ENCODE measurements at places on chromosomes 12 and 14.
A peak's percentile ranks its signal among the peaks of the same experiment; 100 is the strongest.

- DNase-seq = no peak
Measured at GRCh38 chr12:89344043-89344861, 8.0 kb downstream of the DUSP6 start.

GRCh38 chr12:64268409-64268808 is 46.3 kb upstream of the KICS2 start:
- DNase-seq = no peak

DNA sequence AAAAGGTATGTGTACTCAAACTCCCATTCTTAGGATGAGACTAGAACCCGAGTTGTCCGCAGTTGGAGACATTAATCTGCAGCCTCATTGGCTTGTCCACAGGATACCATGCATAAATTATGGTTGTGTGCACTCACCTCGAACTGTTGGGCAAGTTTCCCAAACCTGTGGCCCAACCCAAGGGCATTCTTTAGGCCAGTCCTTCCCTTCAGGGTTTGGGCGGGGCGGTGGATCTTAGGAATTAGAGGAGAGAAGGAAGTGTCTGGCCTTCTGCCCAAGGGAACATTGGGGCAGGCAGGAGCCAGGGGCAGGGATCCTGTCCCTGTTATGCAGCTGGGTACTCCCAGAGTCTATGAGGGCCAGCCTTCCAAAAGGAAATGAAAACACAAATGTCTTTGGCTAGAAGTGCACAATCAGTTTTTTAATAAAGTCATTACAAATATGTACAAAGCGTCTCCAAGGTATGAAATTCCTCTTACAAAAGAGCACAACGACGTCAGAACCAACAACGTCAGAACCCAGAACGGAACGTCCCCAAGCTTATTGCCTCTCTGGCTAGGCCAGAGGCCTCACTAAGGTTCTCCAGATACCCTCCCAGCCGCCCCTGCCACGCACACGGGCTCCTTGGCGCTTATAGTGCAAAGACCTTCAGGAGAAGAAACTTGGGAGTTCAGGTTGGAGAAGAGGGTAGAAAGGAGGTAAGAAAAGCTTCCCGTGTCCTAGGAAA is 25.3 kb downstream of the HRK start:
- DNase-seq = no peak

DNA sequence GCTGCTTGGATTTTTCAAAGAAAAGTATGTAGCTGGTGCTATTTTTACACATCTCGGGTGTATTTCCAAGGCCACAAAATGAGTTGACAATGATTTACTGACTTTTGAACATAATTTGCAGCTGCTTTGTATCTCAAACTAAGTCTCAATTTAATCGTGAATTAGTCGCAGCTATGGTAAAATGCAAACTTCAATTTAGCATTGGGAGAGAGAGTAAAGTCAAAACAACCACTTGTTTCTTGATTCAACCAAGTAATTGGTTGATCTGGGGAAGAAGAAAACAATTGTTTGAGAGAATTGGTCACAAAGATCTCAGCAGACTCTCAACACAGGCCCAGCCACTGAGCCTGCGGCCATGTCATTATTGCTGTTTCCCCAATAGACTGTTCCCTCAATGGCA is 75.0 kb upstream of the DYRK2 start:
- no peak for DNase-seq

DNA sequence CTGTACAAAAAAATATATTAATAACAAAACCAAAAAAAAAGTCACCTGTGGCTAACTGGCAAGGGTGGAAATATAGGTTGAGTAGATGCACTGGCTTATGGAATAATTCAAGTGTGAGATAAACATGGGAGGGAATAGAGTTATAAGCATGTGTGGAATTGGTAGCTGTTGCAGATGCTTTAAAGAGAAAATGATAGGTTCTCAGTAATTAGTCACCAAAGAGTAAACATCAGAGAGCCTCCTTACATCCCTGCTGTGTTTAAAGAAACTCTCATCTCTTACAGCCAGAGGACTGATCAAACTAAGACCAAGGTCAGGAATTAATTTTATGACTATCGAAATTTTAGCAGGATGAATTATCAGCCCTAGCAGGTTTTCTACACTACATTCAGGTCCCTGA is 70.5 kb downstream of the EGLN3 start:
- DNase-seq = no peak

DNA sequence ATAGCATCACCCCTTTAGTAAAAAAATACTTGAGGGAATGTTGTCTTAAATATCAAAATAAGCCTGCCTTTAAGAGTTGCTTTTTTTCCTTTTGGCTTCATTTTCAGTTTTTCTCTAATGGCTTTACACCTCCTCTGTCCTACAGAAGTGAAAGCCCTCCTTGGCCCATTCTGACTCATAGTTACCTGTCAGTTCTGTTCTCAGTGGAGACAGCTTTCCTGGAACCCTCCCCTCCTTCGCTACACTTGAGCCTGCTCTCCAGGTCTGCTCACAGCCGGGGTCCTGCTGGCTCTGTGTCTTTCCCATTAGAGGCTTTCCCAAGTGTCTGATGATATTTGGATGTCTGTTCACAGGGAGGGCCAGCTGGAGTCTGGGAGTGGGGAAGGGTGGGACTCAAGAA is 84.0 kb downstream of the PELI2 start:
- DNase-seq = no peak

GRCh38 chr14:100406505-100407131 is 83.5 kb downstream of the SLC25A47 start:
- DNase-seq = no peak

- no peak for DNase-seq
Measured at GRCh38 chr14:81561084-81561775, 27.6 kb upstream of the SEL1L start.

GRCh38 chr14:52336241-52336640 is 22.1 kb downstream of the PTGER2 start:
- no peak for DNase-seq

- peak; percentile 29 for DNase-seq
Measured at GRCh38 chr12:47590771-47591360, 115.0 kb downstream of the RPAP3 start.

- no peak for DNase-seq
Measured at GRCh38 chr12:99736760-99737269, 89.3 kb downstream of the GARIN6 start.

- DNase-seq = no peak
Measured at GRCh38 chr12:95733141-95733825, 57.3 kb downstream of the NTN4 start.

DNA sequence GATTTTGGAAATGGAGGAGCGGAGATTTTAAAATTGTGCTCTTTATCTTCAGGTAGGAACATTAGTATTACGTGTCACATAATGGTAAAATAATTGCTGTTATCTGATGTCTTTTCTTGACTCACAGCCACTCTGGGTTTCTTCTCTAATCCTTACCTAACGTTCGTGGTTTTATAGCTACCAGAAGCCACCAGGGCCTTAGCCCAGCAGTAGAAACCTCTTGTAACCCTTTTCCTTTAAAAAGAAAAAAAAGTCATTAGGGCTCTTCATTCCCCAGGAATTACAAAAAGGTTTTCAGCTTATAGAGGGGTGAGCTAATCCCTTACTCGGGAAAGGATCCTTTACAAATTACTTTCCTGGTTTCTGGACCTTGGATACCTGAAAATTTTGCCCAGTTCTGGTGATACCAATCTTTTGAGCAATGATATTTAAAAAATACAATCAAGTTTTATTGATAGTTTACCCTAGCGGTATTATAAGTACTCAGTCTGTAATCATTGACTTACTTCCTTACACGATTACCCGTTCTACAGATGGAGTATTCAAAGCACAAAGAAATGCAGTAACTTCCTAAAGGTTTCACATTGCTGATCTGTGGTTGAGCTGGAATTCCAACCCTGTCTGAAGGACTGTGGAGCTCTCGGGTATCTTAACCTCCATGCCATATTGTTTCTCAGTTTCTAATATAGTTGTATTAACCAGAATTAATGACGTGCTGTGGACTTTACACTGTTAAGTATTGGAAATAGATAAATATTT is 1.6 kb downstream of the GABARAPL1 start:
- DNase-seq = no peak

- no peak for DNase-seq
Measured at GRCh38 chr14:104470588-104470987, 109.0 kb upstream of the C14orf180 start.

DNA sequence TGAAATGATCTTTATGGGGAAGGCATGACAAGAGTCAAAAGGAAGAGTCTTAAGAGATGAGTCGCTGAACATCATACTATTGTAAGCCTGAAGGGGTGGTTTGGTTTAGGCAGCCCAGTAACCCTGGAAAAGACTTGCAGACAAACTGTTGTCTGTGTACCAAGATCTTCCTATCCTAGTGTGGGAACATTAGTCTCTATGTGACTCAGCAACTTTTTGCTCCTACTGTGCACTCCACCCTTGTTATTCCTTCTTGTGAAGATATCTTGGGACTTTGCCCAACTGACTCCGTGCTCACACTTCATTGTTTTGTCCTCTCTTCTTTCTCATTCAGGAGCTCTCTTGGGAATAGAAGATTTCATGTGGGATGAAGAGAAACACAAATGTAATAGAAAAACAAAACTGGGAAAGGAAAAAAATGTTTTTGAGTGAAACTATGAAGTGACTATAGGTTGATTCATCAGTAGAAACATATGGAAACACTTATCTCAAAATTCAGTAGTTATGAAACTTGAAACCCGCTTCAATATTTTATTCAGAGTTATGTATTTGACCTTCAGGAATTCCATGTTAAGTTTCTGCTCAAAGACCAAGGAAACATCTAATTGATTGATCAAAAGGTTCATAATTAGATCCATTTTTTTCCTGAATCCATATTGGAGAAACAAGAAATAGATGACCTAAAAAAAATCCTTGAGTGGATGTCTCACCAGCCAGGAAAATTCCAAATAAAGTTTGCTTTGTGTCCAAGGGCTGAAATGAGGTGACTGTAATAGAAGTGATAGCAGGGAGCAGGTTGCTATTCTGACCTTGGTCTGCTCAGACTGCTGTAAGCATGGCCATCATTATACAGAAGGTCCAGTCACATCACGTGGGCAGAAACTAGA is 67.2 kb downstream of the BTG1 start:
- no peak for DNase-seq

Measured in right lung (tissue), 10 donors.